Stimulated activated naive CD8-positive, alpha-beta T cell treated with anti-CD3 and anti-CD28 coated beads, Interleukin-15, amount 100 ng/mL, for 72 hours (primary cell): ENCODE measurements at places on chromosomes 5 and 9.

GRCh38 chr9:26975728-26976707 lies 19.8 kb downstream of the IFT74 start:
- DNase-seq = no peak

GRCh38 chr5:53603009-53603687 lies 42.7 kb downstream of the NDUFS4 start:
- DNase-seq = no peak

DNA sequence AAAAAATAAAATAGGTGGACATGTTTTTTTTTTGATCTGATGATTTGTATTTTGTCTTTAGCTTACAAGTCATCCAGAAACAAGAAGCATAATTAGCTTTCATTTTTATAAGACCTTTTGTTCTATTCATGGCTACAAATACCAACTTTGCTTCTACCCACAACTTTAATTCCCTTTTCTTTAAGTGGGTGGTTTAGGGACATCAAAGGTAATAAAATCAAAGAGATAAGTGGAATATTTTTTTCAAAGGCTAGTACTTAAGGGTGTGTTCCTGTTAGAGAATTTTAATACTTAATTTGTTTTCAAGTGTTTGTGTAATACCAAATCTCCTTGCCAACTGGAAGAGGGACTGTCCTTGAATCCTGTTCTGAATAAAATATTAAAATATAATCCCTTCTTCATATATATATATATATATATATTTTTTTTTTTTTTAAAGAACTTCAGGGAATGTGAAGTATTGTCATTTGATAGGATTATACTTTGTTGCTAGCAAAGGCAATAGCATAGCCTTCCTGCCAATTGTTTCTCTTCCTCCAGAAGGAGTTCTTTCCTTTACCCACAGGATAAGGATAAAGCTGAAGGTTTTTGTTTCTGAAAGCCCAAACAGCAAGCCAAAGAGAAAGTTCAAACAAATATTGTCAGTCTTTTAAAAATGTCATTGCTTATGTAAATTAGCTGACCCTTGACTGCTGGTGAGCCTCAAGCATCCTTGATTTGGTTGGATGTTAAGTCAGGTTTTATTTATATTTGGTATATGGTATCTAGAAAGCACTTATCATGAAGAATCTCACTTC lies 108.9 kb downstream of the PAM start:
- DNase-seq = no peak

DNA sequence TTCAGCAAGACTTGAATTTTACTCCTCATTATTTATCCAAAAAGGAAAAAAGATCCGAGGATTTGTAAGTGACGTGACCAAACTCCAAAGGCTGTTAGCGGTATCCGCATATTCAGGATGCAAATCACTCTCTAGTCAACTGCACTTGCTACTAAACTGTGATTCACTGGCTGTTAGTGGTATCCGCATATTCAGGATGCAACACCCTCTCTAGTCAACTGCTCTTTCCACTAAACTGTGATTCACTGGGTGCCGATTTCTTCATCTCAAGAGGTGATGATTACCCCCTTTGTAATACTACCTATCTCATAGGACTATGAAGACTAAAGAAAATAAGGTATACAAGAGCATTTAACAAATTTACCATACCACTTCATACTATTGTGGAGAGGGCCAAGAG lies 5.7 kb downstream of the MAPKAP1 start:
- DNase-seq = no peak

- no peak for DNase-seq
These were observed 332.4 kb downstream of the NTRK2 start for GRCh38 chr9:85001925-85002324.

GRCh38 chr5:148457183-148457620 lies 73.4 kb downstream of the FBXO38 start:
- peak; percentile 13 for DNase-seq

- DNase-seq = no peak
These were observed 6.3 kb downstream of the MAMDC4 start for GRCh38 chr9:136858452-136858843.

DNA sequence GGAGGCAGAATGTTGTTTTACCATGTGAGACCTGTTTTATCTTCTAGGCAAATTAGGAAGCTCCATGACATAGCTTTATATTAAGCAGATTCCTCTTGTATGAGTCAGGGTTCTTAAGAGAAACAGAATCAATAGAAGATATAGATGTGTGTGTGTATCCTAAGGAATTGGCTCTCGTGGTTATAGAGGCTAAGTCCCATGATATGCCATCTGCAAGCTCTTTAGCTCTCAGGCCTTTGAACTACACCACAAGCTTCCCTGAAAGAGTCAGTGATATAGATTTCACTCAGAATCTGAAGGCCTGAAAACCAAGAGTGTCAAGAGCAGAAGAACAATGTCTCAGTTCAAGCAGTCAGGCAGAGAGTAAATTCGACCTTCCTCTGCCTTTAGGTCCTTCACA lies 365.8 kb upstream of the ZNF608 start:
- no peak for DNase-seq

- DNase-seq = no peak
These were observed 14.8 kb downstream of the FCN1 start for GRCh38 chr9:134902936-134903335.

DNA sequence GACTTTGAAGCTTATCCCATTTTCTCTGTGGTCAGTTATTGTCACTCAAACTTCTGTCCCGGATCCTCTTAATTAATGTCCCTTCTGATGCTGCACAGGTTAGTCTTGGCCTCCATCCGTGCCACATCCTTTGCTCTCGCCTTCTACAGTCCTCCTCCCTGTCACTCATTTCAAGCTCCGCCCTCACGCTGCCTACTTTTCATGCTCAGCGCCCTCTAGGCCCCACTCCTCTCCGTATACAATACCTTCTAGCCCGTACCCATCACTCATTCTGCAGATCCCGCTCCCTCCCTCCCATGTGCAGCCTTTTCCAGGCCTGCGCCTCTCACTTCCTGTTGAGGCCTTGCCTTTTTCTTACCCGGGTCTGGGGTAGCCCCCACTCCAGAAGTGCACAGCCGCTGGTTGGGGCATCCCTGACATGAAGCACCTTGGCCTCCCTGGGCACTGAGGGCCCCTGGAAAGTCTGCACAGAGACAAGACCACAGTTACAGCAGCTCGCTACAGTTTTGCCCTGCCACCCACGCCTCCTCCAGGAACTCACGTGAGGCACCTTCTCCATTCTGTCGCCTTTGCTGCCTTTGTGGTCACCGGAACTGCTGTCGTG lies 88.5 kb upstream of the SLC25A48 start:
- no peak for DNase-seq

DNA sequence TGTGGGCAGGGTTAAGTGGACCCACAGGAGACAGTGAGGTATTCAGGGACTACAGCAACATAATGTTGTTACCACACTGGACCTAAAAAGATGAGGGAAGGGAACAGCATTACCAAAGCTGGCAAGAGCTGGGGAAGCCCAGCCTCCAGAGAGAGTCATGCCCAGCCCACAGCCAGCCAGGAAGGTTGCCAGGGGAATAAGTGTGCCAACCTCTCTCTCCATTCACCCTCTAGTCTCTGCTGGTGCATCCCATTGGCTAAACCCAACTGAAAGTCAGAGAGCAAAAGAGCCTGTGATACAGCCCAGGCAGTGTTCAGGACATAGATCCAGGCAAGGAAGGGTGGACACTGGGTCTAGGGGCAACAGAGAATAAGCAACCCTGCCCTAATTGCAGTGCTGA lies 35.8 kb upstream of the AFAP1L1 start:
- no peak for DNase-seq

DNA sequence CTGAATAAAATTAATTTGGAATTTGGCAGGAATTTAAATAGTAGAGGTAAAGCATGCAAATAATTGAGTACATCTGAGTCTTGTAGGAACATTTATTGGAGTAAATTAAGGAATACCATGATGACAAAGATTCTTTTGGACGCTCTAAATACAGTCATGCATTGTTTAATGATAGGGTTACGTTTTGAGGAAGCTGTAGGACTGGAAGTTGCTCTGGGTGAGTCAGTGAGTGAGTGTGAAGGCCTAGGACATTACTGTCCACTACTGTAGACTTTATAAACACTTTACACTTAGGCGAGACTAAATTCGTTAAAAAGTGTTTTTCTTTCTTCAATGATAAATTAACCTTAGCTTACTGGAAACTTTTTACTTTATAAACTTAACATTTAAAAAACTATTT lies 113.0 kb downstream of the FAM170A start:
- DNase-seq = no peak

GRCh38 chr5:54520940-54521339 lies 3.4 kb downstream of the SNX18 start:
- DNase-seq = no peak

DNA sequence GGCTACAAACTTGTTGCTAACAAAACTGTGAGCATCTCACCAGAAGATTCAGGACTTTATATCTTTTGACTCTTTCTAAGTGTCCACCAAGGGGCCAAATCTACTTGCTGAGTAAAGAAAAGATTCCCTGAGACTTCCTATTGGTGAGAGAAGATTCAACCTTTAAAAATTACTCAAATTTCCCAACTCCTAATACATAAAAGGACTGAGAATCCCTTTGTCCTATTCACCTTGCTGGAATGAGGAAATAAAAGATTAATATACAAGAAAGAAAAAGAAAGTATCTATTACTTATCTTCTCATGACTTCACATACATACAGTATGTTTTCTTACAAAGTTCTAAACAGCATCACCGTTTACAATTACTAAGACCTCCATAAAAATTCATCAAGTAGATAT lies 47.9 kb upstream of the MYOT start:
- DNase-seq = no peak

DNA sequence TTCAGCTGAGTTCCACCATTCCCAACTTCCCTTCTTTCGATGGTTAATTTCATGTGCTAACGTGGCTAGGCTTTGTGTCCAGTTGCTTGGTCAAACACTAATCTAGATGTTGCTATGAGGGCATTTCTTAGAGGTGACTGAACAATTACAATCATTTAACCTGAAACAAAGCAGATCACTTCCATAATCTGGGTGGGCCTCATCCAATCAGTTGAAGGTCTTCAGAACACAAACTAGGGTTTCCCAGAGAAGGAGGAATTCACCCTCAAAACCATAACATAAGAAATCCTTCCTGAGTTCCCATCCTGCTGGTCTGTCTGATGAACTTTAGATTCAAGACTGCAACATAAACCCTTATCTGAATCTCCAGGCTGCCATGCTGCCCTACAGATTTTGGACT lies 2381.7 kb downstream of the MAT2B start:
- no peak for DNase-seq

DNA sequence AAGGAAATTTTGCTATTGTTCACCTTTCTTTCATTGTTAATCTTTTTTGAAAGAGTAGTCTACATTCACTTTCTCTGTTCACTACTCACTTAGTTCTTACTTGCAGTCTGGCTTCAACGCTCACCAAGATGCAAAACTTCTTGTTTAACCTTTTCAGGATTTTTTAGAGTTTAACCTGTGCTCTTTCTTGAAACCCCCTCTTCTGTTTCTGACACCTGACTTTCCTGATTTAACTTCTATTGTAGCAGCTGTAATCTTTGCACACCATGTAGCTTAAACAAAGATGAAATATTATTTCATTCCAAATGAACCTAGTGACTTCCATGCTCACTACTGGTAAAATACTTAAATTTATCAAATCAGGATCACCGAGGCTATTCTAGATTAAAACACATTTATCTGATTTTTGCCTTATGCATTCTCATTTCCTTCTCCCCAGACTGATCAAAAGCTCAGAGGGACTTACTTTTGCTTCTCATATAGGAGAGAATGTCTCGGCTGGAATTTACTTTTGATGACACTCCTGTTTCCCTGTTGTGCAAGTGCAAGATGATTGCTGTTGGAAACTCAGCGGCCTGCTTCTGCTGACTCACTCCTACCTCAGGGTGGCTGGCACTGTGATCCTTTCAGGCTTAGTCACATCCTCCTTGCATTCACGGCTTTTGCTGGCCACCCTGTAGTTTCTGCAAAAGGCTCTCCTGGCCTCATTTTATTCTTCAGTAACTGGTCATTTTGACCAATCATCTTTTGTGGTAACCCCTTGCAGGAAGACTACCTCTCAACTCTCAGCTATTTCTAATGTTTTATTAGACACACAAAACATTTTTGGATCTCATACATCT lies 109.3 kb upstream of the IFNE start:
- DNase-seq = peak; percentile 55

DNA sequence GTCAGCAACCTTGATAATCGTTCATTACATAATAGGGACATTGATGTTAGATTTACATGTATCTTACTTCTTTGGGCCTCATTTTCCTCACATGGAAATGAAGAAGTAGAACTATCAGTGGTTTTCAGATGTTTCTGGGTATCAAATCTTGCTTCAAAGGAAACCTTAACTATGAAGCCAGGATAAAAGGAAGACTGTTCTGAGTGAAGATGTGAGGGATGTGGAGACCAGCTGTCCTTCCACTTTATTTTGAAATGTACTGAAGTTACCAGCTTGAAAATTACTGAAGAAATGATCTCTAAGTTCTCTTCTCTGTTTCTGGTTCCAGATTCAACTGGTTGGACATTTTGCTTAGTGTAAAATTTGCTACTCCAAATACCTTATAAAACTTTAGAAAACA lies 186.0 kb downstream of the ADAMTSL1 start:
- DNase-seq = no peak

DNA sequence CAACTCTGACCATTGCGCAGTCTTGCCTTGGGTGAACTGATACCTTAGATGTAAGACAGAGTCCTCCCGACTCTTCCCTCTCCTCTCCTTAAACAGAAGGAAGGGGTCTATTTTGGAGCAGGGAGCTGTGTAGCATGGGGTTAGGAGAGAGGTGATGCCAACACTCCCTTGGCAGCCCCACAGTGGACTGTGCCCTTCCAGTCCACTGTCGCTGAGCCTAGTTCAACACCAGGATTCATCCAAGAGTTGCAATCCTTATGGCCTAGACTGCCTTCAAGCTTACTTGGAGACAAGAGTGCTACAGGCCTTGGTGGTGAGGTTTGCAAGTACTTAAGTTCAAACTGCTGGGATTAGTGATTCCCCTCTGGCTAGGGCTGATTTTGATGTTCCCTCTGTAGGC lies 51.4 kb downstream of the NDUFAF2 start:
- DNase-seq = no peak

DNA sequence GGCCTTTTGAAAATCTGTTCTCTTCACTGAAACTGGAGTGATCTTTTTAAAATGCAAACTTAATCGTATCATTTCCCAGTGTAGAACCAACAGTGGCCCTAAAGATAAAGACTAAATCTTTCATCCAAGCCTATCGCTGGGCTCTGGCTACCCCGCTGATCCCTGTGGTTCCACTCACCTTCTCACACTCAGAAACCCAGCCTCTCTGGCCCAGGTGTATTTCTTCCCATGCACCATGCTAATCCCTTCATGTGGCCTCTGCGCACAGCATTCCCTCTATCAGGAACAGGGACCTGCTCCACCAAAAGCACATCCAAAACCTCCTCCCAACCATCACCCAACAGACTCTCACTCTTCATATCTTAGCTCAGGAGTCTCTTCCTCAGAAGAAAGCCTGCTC lies 214.1 kb upstream of the DAPK1 start:
- DNase-seq = no peak
